Activated T-helper 2 cell treated with anti-CD3 and anti-CD28 coated beads, Interferon-gamma antibody, Interleukin-2, Interleukin-4, amounts not matched to agents 10 μg/mL and 5 μg/mL and 100 μg/mL, durations not matched to agents 14 hours and 24 hours and 36 hours (primary cell): ENCODE measurements at places on chromosomes 11 and 22. TPM values are rescaled to one million over a fixed set of nuclear protein-coding genes. Genes with fewer than 3 reads are reported as not detected.

DNA sequence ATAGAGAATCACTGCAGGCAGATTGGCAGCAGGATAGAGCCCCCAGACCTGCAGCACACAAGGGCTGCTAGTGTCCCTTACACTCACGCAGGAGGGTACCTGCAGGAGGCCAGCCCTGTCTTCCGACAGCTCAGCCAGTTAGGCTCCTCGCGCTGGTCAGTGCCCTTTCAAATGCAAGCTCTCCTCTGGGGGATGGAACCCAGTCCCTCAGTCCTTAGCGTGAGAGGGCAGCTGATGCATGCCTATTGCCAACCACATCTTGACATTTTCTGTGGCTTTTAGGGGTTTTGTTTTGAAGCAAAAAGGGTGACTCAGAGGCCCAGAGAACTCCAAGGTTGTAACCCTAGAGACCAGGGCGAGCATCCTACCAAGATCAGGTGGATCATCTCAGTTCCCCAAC is 40.0 kb downstream of the WNT11 start:
- no peak for DNase-seq

- DNase-seq: no peak
These were observed 102.1 kb downstream of the RASSF10 start for GRCh38 chr11:13110929-13111812.

DNA sequence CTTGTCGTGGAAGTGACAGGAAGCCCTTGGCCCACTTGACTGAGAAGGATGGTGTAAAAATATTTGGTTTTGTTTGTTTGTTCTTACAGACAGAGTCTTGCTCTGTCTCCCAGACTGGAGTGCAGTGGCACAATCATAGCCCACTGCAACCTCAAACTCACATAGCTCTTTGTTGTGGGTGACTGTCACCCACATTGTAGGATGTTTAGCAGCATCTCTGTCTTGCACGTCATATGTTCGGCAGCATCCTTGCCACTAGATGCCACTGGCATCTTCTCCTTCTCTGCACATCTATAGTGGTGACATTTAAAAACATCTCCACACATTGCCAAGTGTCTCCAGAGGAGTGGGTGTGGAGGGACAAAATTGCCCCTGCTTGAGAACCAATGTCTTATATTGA is 56.8 kb downstream of the PRR5L start:
- peak; percentile 55 for DNase-seq

- DNase-seq: no peak
These were observed 1.8 kb upstream of the RASD2 start for GRCh38 chr22:35538801-35539321.

DNA sequence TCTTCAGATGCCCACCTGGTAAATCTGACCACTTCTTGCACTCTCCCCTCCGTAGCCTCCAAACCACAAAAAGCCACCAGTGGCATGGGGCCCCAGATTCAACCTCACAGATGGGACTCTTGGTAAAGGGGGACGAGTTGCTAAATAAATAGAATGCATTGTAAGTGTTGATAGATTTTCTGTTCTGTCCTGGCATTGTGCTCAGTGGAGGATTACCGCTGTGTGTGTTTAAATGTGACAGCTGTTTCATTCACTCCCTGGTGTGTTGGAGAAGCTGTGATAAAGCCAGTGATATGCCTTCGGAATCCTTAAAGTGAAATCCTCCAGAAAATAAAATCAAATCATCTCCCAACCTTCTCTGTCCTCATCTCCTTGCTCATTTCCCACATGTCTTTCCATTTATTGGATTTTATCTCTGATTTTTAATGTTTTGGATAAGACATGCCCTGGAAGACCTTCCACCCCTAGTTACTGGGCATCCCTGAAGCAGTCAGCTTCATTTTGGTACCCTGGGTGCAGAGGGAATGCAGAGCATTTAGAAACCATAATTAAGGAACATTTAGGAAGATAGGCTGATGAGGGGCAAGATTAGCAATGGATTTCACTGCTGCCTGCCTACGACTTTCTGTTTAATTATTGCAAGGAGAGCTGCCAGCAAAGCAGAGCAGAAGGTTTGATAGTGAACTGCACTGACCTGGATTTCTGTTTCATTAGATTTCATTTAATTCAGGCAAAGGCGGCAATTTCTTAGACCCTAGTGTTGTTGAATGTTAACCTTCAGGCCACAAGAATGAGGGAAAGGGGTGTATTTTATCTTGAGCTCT is 460.9 kb upstream of the KIRREL3 start:
- no peak for DNase-seq

DNA sequence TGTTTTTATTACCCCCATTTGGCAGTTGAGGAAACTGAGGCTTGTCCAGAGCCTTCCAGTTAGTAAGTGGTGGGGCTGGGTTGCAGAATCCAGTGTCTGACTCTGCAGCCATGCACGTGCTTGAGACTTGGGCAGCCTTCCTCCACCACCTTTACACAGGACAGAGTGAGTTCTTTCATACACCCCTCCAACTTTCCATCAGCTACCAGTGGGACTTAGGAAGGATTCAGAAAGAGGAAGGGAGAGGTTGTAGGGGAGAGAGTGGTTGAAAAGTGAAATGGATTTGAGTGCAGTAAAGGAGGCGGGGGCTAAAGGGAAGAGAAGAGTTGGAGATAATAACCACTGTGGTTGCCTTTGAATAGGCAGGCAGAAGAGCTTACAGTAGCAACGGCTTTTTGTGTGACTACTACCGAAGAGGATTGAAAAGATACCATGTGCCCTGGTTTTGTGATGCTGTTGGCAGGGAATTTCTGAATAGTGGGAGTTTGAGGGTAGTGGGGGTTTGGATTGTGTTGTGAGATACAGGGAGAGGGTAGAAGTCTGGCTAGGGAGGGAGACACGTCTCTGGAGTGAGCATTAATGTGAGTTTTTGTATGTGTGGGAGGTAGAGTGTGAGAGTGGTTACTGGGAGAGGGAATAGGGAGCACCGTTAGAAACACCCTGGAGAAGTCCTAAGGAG is 1.7 kb downstream of the UVRAG start:
- no peak for DNase-seq

GRCh38 chr22:44451016-44451415 is 47.0 kb downstream of the RTL6 start:
- no peak for DNase-seq

Gene CALCA
- total RNA-seq: not detected in 2 replicates

Gene TBX10
- total RNA-seq: not detected in 2 replicates

Gene PI4KA
- 73.4 and 77.7 TPM in 2 replicates for total RNA-seq

- DNase-seq: peak; percentile 13
These were observed 456 bp downstream of the AAMDC start for GRCh38 chr11:77821349-77821851.

GRCh38 chr11:66593650-66594049 is 665 bp downstream of the CCS start:
- DNase-seq: no peak

- no peak for DNase-seq
These were observed 13.0 kb downstream of the GUCD1 start for GRCh38 chr22:24541681-24542515.

- no peak for DNase-seq
These were observed 24.2 kb upstream of the ACAT1 start for GRCh38 chr11:108097179-108097578.

Gene PHLDA2
- total RNA-seq: 34.5 and 34.7 TPM in 2 replicates

- peak; percentile 63 for DNase-seq
These were observed 5.7 kb downstream of the CDCA5 start for GRCh38 chr11:65078151-65078550.

Gene DDX25
- total RNA-seq: not detected in 2 replicates

- no peak for DNase-seq
These were observed 1.5 kb downstream of the HIPK3 start for GRCh38 chr11:33258631-33259205.

- no peak for DNase-seq
These were observed 911 bp downstream of the FGF19 start for GRCh38 chr11:69702769-69703452.

GRCh38 chr11:12048936-12049790 is 40.7 kb upstream of the DKK3 start:
- no peak for DNase-seq

GRCh38 chr11:113884361-113884836 is 9.0 kb upstream of the USP28 start:
- DNase-seq: no peak

Gene RAG2
- total RNA-seq: not detected in 2 replicates

Gene CLCF1
- 2.9 and 3.0 TPM in 2 replicates for total RNA-seq

Gene CAPN5
- 0.32 and 0.55 TPM in 2 replicates for total RNA-seq

- DNase-seq: no peak
These were observed 42.4 kb downstream of the PITPNB start for GRCh38 chr22:27876684-27877083.

GRCh38 chr22:44464000-44464399 is 34.0 kb downstream of the RTL6 start:
- DNase-seq: no peak

Gene H19
- total RNA-seq: 0.34 TPM in 1 of 2 replicates, not detected in the other

- no peak for DNase-seq
These were observed 3.9 kb downstream of the ENDOD1 start for GRCh38 chr11:95093548-95093947.

DNA sequence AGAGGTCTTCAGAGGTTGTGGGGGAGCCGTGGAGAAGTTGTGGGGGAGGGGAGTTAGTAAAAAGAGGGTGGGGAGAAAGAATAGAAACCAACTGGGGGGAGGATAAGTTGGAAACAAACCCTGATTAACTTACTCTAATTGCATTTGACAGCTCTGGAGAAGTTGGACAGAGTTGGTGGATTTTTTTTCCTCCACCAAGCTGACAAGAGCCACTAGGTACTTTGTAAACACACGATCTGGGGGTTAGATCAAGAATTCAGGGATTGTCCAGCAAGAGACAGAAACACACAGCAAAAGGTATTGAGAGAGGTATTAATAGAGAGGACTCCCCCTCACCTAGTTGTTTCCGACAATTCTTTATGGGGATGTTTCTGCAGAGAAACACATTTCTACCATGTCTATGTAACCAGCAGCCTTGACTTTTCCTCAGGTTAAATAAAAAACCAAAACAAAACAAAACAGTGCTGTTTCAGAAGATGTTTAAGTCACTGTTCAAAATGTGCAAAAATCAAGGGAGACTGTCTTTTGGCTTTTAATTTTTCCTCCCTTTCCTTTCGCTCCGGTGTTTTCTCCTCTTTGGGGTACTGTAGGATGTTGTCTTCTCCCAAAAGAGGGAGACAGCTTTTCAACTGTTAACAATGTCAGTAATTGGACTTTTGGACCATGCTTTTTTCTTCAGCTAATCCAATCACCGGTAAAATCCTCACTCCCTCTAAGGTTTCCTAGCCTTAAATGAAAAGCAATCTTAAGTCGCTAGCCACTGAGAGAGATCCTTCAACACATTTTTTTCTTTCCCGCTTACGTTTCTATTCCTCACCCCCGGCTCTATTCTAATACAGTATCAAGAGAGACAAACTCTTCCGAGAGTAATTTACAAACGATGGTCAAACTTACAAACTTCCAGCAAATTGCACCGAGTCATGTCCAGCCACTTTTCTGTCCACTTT is 708 bp downstream of the MAML2 start:
- no peak for DNase-seq

DNA sequence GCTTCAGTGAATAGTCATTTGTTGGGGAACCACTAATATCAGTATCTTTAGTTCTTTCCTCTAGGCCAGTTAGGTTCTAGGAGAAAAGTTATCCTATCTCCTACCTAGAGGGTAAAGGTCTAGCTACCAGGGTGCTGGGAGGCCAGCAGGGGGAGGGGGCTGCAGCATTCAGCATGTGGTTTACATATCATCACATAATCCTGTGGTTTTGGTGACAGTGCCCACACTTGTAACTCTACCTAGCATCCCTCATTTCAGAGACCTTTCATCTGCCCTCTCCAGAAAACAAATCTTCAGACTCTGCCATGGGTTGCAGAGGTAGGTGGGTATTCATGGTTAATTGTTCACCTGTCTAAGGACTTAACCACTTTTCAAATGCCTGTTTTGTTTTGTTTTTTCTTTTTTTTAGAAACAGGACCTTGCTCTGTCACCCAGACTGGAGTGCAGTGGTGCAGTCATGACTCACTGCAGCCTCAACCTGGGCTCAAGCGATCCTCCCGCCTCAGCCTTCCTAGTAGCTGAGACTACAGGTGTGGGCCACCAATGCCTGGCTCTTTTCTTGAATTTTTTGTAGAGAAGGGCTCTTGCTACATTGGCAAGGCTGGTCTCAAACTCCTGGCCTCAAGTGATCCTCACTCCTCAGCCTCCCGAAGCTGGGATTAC is 146.8 kb downstream of the ENTHD1 start:
- DNase-seq: no peak

Gene GDPD4
- total RNA-seq: not detected in 2 replicates

DNA sequence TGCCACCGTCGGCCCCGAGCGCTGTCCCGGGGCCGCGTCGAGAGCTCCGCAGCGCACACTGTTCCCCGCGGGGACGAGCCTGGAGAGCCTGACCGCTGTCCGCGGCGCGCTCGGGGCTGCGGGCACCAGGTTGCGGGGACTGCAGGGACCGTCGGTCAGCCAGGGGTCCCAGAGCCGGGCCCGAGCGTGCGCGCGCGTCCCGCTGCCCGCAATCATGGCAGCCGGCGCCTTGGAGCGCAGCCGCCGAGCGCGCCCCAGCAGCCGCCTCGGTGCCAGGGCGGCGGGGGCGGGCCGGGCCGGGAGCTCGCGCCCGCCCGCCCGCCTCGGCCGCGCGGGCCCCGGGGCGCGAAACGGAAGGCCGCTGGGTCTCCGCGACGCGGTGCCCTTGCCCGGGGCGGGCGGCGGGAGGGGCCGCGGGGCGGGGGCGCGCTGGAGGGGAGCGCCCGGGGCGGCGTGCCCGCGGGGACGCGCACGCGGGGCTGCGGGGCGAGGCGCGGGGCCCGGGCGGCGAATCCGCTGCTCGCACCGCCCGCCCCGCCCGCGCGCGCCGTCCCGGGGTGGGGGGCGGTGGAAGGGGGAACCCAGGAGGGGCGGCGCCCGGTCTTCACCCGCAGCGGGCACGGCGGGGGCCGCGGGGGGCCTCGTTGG is 79.4 kb upstream of the PPARA start:
- peak; percentile 43 for DNase-seq

DNA sequence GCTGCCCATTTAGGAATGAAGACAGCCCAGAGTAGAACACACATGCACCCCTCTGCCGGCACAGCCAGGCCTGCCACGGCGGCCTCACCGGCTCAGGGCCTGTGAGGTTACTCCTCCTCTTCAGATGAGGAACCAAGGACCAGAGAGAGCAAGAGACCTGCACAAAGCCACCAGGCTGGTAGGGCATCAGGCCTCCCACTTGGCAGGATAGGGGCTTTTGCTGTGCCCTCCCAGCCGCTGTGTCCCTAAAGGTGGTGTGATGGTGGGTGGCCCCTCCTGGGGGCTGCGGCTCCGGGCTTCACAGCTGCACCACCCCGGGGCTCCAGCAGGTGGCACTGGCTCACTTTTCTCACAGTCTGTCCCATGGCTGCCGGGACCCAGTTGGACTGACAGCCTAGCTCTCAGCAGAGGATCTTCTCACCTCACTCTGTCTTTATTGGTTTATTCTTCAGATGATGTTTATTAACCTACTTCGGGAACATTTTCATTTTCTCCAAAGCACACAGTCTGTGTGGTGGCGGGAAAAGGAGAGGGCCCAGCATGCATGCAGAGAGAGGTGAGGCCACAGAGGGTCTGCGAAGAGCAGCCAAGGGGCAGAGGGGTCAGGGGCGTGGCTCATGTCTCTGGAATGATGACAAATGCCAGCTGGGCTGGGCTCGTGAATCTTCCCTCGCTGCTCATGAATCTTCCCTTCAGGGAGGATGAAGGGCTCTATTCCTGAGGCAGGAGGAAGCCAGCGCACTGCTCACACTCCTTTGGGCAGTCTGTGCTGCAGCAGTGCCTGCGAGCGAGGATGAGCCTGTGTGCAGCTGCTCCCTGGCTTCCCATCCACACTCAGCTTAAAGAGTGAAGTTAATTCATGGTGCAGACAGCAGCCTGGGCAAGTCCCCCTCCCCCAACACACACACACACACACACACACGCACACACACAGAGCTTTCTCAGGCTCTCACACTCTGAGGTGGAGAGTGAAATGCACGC is 101.1 kb upstream of the PITPNB start:
- peak; percentile 46 for DNase-seq

GRCh38 chr11:61147271-61147670 is 14.0 kb downstream of the VPS37C start:
- DNase-seq: no peak

- DNase-seq: no peak
These were observed 28.6 kb upstream of the ANGPTL5 start for GRCh38 chr11:101944923-101945322.
